ENCODE measurements at places on chromosomes 2 and 18.
A peak's percentile ranks its signal among the peaks of the same experiment; 100 is the strongest.

- DNase-seq, result peak; percentile 11
Observed at GRCh38 chr2:88857274-88857741, 165.8 kb downstream of the RPIA start.

GRCh38 chr18:67265464-67266245 lies 250.9 kb downstream of the DSEL start:
- no peak for DNase-seq

DNA sequence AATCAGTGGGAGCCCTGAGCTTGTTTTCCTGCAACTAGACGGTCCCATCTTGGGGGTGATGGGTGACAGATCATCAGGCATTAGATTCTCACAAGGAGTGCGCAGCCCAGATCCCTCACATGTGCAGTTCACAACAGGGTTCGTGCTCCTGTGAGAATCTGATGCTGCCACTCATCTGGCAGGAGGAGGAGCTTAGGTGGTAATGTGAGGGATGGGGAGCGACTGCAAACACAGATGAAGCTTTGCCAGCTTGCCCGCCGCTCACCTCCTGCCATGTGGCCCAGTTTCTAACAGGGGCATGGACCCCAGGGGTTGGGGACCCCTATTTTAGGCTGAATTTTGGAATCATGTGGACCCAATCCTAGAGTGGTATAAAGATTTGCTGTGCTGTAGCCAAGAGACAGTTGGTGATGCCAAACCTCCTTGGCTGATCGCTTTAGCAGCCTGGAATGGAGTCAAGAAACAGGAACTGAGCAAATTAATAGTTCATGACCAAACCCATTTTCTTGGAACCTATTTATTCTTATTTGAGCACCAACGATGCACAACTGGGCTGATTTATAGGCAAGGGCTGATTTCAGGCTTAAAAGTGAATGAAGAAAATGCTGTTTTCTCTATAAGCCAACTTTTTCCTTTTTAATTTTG lies 25.7 kb downstream of the LPIN1 start:
- peak; percentile 62 for DNase-seq

DNA sequence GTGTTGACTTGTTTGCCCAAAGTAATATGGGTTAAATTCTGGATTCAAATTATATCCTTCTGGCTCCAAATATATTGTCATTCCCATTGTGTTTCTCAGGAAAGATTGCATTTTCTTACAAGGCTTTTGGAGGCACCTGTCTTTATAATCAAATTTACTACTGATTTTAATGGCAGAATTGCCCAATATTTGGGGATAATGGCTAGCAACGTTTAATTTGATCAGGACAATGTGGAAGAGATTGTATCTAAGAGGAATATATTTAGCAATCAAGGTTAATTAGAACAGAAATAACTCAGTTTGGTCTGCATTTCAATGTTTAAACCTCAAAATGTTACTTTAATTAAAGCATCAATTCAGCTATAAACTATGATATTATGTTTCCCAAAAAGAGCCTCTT lies 41.7 kb upstream of the ZNF804A start:
- no peak for DNase-seq

DNA sequence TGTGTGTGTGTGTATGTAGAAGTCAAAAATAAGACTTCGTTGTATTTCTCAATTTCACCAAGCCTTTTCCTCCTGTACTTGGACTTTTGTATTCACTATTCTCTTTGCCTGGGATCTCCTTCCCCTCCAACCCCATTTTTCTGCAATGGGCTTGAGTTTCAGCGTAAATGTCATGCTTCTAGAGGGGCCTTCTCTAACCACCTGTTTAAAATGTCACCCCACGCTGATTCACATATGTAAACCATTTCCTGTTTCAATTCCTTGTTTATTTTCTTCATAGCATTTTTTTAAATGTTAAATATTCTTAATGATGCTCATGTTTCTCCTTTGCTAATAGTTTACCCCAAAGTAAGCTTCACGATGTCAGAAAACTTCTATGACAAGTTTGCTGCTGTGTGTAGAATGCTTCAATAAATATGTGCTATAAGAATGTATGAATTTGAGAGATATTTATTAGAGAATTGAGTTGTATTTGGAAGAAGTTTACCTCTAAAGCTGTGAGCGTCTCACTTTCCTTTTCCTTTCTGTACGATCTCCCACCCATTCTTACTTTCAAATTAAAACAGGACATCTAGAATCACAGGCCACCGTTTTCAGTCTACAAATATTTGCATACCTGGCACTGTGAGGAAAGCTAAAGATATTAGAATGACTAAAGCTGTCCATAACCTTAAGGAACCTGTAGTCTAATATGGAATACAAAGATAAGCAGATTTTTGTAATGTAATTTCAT lies 762.4 kb downstream of the LRRTM4 start:
- no peak for DNase-seq

- no peak for DNase-seq
Observed at GRCh38 chr2:239321596-239322415, 79.0 kb downstream of the HDAC4 start.

DNA sequence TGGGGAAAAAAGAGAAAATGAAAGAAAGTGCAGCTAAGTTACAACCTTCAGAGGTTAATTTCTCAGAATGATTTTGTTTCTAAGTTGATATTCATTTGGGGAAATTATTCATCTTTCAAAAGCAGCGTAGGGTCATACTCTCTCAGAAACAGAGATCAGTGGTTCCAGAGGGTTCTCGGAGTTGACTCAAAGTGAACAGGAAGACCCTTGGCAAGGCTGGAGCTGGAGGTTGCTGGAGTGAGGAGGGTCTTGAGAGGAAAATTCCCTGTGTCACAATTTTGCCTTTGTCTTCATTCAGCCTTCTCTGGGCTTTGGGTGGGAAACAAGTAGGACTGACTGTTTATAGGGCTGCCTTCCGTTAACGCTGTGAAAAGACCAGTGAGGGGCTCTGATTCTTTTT lies 168.2 kb downstream of the ICOS start:
- DNase-seq, result no peak

GRCh38 chr18:57784034-57784800 lies 18.9 kb downstream of the ATP8B1 start:
- no peak for DNase-seq

- DNase-seq, result no peak
Observed at GRCh38 chr2:110101901-110102803, 13.5 kb downstream of the MALL start.

DNA sequence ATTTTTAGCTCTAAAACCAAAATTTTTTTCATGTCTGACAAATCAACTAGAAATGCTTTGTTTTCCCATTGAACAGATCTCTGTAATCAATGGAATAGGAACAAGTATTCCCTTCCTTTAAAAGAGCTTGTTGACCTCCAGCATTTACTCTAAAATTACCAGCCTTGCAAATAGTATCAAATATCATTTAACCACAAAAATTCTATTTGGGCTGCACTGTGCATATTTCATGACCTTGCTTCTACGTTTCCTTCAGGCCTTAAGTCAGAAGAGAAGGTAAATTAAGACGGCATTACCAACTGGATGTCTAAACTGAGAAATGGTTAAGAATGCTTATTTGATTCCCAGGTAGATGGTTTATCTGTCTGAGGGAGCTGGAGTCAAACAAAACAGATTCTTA lies 33.3 kb upstream of the NRXN1 start:
- no peak for DNase-seq

- DNase-seq, result peak; percentile 36
Observed at GRCh38 chr2:70964596-70965386, 13.6 kb upstream of the ANKRD53 start.

DNA sequence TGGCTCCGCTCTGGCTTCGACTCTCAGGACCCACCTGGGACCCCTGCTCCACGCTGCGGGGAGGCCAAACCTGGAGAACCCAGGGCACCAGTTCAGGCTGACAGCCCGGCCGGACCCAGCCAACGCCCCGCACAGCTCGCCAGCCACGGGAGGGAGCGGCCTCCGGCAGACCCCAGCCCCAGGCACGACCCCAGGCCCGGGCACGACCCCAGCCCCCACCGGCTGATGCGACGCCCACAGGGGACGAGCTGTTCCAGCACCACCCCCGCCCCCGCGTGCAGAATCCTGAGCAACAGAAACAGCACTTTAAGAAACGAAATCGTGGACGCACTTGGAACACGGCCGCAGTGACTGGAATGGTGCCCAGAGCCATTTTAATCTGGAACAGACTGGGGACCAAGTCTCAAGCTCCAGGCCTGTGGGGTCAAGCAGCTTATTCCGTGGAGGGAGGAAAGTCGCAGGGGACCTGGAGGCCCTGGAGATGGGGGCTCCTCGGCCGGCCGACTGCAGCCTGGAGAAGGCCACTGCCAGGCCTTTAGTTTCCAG lies 74.2 kb downstream of the MBP start:
- DNase-seq, result no peak

GRCh38 chr18:54031243-54031642 lies 193.2 kb downstream of the MBD2 start:
- DNase-seq, result no peak

DNA sequence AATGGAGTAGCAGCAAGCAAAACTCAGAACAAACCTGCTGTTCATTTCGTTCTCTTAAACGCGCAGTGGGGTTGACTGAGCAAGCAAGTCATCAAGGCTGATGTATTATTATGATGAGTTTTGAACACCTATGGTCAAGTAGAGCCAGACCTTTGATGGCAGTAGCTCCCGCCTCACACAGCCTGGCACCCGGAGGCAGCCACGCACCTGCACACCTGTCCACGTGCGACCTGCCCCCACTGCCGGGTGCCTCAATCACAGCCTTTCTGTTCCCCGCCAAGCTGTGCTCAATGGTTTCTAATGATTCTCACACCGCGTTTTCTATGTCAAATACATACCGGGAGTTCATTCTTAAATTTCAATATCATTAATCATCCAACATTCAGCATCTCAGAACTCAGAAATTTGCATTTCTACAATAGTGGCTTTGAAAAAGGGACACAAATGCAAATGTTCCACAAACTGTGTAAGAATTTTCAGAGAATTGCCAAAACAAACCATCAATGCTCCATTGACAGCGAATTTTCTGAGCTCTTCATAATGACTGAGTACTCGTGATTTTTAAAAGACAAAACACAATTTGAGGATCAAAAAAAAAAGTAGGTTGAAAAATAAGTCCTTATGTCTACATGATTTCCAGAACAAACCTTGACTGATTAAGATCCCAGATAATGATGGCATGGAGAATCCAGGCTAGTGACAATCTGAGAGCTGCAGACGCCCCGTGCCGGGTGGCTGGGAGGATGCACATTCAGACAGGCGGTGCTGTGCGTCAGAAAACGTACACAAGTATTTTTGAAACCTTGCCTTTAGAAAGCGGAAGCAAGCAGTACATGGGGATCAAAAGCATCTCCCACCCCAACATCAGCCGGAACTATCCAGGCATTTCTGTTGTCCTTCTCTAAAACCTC lies 56.6 kb downstream of the HDAC4 start:
- no peak for DNase-seq

GRCh38 chr2:62354771-62355561 lies 151.0 kb downstream of the TMEM17 start:
- DNase-seq, result no peak
